ENCODE measurements at places on chromosomes 2 and 18.

GRCh38 chr2:20617892-20618467, 32.9 kb downstream of the HS1BP3 start:
- peak; percentile 68 for DNase-seq

- DNase-seq = no peak
Observed at GRCh38 chr2:165371356-165371755, 98.1 kb upstream of the CSRNP3 start.

GRCh38 chr2:136254681-136255080, 136.7 kb upstream of the CXCR4 start:
- no peak for DNase-seq

DNA sequence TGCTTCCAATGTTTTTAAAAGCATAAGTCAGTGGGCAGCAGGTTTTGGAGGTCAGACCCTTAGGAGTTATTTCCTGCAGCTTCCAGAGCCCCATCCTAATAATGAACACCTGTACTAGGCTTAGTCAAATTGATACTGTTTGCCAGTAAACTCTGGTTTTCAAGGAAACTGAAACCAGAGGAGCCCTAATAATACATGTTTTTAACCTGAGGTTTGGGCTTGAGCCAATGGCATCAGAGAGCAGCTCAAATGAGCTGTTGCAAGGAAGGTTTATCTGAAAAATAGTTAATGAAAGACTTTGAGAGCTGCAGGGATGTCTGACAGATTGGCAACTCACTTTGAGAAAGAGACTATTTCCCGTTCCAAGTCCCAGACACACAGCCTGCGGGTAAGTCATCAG, 54.6 kb downstream of the DCC start:
- no peak for DNase-seq

DNA sequence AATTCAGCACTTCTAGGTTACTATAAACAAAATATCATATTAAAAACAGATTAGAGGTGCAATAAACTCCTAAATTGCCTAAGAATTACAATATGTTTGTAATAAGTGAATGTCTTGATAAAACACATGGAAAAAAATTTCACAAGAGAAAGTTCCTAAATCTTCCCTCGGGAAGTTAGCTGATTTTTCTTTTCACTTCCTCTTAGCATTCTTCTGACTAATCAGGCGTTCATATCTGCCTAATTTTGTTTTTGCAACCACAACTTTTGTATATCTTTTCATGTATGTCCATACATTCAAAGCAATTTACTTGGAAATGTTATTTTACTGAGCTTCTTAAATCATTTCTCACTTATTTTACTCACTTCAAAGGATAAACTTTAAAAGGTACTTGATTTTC, 88.5 kb downstream of the RTTN start:
- DNase-seq = no peak

DNA sequence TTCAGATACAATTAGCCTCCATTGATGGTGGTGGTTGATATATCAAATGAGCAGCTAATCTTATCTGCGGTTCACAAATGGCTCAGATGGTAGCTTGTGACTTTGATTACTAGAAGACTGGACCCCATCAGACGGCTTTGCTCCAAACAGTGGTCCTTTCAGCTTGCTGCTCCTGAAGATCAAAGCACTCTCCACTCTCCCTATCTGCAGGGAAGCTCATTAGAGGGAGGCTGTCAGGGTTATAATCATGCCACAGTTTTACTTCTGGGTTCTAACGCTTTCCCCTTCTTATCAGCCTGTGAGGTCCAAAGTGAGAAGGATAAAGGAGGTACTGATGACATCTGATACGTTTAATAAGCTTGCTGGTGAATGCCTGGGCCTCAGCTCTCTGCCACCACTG, 247.1 kb upstream of the NT5C1B start:
- no peak for DNase-seq

- no peak for DNase-seq
Observed at GRCh38 chr18:41905786-41906527, 49.1 kb upstream of the PIK3C3 start.

DNA sequence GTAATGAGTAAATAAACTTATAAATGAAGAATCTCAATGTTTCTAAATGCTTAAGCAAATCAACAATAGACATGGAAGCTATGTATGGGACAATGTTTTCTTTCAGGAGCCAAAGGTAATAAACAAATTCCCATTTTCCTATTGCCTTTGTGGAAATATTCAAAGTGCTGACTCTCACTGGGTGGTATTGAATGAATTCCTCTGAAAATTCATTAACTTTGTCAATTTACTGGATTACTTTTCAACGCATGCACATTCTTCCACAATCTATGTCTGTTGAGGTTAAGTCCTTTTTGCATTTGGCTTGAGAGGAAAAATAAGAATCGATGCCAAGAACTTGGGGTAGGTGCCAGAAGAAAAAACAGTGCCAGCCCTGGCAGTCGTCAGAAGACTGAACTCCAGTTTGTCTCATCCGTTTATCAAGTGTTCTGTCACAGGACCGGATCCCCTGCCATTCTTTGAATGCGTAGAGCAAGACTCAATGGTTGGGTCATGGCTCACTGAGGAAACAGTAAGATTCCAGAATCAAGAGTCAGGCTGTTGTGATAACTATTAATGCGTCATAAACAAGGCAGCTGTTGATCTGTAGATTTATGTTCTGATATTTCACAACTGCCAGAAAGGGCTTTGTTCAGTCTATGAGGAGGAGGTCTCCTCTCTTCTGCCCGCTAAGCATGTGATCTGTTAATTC, 133.3 kb downstream of the GFPT1 start:
- peak; percentile 30 for DNase-seq

DNA sequence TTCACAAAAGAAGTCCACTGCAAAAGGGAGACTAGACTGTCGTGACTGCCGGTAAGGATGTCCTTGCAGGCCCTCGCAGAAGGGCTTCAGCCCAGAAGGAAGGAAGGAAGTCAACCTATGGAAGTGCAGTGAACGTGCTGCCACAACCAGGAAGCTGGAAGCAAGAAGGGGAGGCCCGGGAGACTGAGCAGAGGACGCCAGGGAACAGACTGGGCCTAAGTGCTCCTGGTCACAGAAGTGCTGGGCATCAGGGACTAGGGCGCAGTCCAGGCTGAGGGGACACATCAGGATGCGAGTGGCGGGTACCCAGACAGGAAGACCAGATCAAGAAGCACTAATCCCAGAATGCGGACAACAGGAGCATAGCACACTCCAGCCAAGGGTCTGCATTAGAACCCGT, 78.8 kb downstream of the PIEZO2 start:
- DNase-seq = no peak

DNA sequence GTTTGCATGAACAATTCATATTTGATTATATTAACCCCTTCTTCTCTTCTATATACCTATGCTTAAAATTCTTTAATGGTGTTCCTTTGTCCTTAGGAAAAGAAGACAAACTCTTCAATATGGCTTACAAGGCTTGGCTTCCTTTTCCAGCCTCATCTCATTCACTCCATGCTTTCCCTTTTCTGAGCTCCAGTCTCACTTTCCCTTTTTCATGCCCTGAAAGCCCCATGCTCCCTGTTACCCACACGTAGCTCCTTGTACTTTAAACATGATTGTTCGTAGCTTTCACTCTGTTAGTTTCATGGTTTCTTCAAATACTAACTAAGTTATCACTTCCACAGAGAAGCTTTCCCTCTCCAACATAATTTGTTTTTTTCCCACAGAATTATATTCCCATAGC, 161.3 kb downstream of the UBE2E3 start:
- no peak for DNase-seq

DNA sequence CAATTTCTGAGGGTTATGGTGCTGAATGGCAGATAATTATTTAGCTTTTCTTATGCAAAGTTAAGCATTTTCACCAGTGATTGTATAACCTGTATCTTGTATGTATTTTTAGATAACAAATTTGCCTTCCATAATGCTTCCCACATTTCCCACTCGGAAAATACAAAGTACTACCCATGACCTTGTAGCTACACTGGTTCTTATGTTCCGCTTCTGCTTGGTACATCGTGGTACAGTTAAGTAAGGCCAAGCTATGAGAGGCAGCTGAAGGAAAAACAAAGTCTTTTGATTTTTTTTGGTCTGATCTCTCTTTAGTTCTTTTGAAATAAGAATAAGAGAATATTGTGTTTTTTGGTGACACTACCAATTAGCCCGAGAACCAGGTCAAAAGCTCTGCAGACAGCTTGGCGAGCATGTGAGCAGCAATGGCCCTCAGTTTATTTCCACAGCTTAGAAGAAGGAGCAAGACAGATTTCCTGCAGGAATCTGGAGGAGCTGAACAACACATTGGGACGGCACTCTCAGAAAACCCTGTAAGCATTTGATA, 26.8 kb downstream of the SH3YL1 start:
- no peak for DNase-seq

- DNase-seq = no peak
Observed at GRCh38 chr2:129752686-129753085, 226.8 kb upstream of the RAB6C start.

DNA sequence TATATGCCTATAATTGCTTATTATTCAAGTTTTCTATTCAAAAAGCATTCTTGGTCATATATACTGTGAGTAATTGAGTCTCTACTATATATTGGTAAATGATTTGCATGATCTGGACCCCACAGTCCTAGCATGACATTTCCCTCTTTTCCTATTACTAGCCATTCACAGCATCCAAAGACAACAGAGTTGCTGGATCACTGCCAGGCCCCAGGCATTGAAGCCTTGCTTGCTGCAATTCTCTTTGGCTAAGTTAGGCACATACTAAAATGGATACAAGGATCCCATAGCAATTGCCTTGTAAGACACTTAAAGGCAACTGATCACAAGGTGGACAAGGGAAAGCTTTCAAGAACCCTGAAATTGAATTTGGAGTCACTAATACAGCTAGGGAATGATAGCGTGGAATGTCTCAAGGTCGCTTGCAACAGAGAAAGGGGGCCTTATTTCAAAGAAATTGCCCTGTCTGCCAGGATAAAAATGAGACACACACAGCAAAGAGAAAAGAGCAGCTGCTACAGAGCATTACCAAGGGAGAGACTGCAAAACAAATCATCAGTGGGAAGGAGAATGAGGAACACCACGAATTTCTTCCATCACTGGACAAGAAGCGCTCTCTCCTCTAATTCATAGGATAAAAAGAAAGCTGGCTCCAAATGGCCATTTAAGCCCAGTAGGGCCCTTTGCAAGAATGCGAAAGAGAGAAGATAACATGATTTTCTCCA, 77.1 kb upstream of the EPHA4 start:
- DNase-seq = no peak

GRCh38 chr2:33038230-33038629, 91.5 kb downstream of the LTBP1 start:
- DNase-seq = no peak

DNA sequence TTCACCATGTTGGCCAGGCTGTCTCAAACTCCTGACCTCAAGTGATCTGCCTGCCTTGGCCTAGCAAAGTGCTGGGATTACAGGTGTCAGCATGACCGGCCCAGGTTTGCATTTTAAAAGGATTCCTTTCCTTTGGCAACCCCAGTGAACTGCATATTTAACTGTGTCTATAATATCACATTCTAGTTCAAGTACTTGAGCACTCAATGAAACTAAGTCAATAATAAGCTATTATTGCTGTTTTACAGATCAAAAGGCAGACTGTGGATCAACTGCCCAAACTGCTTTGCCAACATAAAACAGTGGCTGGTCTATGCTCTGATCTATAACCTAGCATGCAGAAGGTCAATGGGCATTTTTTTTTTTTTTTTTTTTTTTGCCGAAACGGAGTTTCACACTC, 144.5 kb downstream of the USP34 start:
- no peak for DNase-seq

DNA sequence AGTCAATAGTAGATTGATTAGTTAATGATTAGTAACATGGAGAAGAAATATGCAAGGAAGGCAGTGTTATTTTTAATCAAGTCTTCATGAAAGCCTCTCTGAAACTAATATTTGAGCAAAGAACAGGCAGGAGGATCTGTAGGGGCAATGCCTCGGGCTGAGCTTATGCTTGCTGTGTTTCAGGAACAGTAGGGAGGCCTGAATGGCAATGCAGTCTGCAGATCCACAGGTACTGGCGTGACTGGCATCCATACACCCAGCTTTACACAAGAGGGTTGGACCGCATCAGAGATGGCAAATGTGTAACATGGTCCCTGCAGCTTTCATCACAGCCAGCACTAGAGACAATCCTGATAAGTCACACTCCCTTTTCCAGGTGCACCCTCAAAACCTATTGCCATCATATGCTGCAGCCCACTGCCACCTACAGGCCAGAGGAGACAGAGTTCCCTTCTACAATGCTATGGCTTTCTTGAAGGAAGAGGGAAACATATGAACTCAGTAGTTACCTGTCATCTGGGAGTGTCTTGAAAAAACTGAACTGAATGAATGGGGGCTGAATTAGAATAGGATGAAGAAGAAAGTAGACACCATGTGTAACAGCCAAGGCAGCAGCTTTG, 582.4 kb upstream of the RAB6C start:
- DNase-seq = no peak

- no peak for DNase-seq
Observed at GRCh38 chr2:240998995-240999791, 775 bp downstream of the SNED1 start.

- no peak for DNase-seq
Observed at GRCh38 chr2:24233321-24233720, 58.5 kb downstream of the FAM228A start.

DNA sequence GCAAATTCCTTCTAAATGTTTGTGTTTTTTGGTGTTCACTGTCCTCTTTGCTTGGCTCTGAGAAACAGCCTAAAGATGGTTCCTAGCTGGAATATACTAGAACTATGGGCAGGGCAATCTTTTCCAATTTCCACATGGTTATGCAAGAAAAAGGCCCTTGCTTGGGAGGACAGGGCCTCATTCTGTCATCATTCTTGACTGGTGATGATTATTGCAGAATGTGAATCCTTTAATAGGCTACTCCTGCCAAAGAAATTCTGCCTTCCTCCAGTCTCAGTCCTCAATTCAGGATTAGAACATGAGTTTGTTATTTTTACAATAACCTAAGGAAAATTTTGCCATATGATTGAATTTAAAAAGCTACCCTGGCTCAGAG, 218.7 kb downstream of the HNMT start:
- no peak for DNase-seq
